ENCODE measurements at places on chromosomes 3 and 15.

- DNase-seq = no peak
Observed at GRCh38 chr15:90222547-90222946, 11.2 kb downstream of the CIB1 start.

- no peak for DNase-seq
Observed at GRCh38 chr3:141862279-141862816, 14.1 kb upstream of the ATP1B3 start.

DNA sequence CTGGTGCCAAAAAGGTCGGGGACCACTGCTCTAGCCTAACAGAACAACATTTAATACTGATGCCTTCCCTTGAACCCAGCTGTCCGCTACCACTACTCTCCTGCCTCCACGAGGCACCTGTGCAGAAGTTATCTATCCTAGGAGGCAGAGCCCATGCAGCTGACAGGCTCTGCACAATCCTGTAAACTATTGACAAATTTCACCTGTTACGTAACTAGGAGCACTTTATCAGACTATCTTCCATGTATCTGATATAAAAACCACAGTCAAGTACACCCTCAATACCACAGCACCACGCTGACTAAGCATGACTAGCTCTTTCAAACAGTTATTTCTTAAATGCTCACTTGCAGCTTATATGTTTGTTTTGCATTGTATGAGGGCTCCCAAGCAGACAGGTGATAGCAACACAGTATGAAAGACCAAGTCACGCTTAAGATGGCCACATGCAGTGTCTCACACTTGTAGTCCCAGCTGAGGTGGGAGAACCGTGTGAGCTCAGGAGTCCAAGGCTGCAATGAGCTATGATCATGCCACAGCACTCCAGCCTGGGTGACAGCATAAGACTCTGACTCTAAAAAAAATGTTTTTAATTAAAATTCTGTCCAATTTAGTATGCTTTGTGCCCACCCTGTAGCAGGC is 4.5 kb upstream of the IL17RC start:
- no peak for DNase-seq

DNA sequence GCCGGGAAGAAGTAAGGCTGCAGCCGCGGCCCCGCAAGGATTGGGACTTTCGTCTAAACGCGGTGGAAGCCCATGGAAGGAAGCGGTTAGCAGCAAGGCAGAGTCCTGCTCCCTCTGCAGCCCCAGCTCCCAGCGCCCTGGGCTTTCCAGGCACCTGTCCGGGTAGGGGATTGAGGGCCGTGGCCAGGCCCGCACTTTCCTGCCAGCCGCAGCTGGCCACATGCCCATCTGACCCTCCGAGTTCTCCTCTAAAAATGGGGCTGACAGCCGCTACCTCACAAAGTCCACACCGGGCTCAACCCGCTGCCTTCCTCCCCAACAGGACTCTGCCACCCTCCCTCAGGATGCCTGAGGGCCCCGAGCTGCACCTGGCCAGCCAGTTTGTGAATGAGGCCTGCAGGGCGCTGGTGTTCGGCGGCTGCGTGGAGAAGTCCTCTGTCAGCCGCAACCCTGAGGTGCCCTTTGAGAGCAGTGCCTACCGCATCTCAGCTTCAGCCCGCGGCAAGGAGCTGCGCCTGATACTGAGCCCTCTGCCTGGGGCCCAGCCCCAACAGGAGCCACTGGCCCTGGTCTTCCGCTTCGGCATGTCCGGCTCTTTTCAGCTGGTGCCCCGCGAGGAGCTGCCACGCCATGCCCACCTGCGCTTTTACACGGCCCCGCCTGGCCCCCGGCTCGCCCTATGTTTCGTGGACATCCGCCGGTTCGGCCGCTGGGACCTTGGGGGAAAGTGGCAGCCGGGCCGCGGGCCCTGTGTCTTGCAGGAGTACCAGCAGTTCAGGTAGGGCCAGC is 1.9 kb downstream of the NEIL1 start:
- DNase-seq = no peak

DNA sequence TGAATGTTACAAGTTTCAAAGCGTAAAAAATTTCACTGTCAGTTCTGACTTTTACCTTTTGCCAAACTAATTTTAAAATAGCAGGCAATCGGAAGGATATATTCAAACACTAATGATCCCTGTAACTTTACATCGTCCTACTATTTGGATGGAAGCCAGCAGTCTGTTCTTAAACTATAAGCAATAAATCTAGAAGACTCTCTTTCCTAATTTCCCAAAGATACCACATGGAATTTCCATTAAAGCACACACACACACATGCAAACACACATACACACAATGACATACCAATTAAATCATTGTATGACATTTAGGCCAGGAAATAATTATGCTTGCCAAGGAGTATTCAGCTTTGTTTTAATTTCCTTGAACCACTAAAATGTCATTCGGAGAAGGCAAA is 32.0 kb downstream of the IL17RD start:
- DNase-seq = no peak
